ENCODE measurements at places on chromosomes 6 and 20.

DNA sequence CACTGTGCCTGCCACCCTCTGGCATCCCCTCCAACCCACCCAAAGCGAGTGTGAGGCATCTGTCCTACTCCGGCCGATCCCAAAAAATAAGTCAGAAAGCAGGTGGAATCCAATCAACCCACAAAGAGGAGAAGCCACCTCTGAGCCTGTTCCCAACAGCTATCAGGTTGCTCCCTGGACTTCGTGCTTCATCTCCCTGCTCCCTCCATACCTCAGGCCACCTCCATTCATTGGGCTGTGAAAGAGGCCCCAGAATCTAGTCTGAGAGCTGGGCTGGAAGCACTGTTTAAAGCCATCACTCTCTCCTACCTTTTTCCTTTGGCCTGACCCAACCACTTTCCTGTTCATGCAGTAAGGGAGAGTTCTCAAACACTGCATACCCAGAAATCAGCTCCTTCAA is 106.1 kb downstream of the ZMYND8 start:
- no peak for DNase-seq

GRCh38 chr6:150539568-150539967 is 60.1 kb upstream of the PLEKHG1 start:
- DNase-seq = no peak

DNA sequence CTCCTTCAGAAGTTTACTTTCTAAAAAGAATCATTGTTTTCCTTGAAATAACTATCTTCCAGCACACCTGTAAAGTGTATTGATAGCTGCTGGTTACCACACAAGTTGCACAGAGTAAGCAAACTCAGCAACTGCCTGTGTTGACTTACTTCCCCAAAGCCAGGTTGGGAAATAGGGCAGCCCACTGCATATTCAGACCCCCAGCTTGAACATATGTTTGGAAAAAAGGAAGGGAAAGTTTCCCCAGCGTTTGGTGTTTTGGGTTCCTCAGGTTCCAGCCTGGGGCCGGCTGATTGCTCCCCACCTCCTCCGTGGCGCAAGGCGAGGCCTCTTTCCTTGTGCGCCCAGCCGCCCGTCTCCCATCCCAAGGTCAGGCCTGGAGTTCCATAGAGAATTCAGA is 70.1 kb upstream of the QKI start:
- DNase-seq = no peak

- DNase-seq = no peak
These were observed 39.3 kb downstream of the SNRNP48 start for GRCh38 chr6:7629321-7629720.

DNA sequence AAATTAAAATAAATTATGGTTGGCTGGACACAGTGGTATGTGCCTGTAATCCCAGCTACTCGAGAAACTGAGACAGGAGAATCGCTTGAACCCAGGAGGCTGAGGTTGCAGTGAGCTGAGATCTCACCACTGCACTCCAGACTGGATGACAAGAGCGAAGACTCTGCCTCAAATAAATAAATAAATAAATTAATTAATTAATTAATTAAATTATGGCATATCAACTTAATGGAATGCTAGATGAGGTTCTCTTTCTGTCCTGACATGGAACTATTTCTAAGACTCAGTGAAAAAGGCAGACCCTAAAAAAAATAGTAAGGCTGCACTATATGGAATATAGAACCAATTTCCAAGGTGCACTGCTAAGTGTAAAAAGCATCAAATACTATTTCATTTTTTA is 4.8 kb downstream of the SRPK1 start:
- no peak for DNase-seq

DNA sequence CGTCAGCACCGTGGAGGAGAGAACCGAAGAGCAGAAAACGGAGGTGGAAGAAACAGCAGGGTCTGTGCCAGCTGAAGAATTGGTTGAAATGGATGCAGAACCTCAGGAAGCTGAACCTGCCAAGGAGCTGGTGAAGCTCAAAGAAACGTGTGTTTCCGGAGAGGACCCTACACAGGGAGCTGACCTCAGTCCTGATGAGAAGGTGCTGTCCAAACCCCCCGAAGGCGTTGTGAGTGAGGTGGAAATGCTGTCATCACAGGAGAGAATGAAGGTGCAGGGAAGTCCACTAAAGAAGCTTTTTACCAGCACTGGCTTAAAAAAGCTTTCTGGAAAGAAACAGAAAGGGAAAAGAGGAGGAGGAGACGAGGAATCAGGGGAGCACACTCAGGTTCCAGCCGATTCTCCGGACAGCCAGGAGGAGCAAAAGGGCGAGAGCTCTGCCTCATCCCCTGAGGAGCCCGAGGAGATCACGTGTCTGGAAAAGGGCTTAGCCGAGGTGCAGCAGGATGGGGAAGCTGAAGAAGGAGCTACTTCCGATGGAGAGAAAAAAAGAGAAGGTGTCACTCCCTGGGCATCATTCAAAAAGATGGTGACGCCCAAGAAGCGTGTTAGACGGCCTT is 41.6 kb downstream of the ZBTB2 start:
- DNase-seq = no peak

GRCh38 chr6:65633501-65633900 is 73.5 kb downstream of the EYS start:
- peak; percentile 69 for DNase-seq

DNA sequence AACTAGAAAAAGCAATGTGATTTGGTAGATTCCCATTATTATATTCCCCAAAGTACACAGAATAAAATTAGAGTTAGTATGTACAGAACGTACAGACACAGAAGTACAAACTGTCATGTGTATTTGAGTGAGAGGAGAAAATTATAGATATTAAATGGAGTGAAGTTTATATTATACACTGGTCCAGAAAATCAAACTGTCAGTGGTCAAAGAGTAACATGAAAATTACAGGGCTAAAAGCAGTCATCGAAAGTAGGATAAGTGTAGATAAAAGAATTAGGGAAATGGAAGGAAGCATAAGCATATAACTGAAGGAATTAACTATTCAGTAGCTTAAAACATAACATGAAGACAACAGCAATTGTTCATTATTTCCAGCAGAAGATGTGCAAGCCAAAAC is 30.3 kb downstream of the SEL1L2 start:
- no peak for DNase-seq

GRCh38 chr6:107246972-107247615 is 131.8 kb upstream of the BEND3 start:
- no peak for DNase-seq

DNA sequence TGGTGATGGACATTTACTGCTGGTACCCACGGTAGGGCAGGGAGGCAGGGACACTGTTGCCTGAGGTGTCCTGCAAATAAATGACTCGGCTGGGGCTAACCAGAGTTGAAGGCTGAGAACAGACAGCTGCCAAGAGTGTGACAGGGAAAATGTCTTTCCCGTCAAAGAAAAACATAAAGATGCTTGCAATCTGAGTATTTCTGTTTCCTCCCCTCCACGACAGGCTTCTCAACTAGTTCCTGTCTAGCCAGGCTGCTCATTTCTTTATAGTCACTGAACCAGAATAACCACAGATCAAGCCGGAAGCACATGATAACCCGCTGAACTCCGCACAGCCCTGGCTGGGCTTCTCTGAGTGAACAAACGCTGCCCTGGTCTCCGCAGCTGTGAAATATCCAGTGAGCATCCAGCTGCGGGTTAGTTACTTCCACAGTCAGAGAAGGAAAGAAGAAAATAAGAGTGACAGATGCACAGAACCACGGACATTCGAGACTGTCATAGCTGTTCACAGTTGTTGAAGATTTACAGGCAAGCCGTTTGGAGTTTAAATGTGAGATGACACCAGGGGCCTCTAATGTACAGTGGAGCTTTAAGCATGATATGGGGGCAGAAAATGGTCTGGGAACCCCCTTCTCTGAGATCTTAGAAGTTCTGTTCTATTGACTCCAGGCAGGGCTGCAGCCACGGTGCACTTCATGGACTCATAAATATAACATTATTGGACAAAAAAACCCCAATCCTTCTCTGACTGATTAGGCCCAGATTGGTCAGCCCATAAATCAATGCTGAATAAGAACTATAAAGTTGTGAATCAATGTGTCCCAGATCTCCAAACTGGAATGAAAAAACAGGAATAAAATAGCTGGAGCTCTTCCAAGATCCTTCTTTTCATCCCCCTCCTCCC is 299.9 kb upstream of the SUPT3H start:
- peak; percentile 76 for DNase-seq

DNA sequence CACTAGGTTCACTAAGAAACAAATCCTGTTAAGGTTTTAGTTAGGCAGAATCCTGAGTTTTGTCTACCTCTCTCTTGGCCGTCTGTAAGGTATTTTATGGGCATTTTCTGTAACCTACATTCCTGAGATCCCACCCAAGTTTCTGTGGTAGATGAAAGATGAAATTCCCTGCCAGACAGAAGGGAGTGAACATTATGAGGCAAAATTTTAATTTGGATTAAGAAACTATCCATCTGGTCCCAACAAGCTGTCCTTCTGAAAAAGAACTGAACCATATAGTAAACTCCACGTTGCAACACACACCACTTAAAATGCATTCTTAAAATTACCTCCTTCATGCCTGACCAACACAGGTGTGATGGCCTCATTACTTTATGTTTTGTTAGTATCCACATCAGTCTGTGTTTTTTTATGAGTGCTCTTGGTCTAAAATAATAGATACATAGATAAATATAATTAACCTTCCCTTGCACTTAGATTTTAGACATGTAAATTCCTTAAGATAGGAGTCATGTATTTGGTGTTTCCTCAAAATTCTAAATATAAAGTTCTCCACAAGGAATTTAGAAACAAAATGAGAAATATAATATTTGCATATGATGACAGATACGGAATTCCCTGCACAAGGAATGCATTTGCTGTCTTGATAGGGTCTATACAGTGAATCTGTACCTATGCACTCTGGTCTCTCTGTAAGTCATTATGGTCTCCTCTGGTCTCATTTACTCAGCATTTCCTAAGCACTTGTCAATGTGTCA is 86.5 kb downstream of the CHD6 start:
- DNase-seq = no peak
